ENCODE measurements at places on chromosomes 3 and 15.

DNA sequence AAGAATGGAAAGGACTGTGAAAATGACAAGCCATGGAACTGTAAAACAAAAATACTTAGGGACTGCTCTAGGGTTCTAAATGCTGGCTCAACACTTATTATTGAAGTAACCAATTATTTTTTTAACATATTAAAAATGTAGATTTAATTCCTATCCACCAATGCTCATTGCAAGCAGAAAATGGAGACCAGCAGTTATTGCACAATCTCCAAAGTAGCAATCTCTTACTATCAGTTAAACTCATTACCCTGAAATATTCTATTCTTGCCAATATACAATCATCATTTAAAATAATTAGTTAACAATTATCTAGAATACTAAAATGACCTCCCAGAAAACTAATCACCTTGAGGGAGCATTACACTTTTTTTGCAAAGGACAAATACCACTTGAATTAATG, 499.8 kb downstream of the NAALADL2 start:
- DNase-seq, result no peak

DNA sequence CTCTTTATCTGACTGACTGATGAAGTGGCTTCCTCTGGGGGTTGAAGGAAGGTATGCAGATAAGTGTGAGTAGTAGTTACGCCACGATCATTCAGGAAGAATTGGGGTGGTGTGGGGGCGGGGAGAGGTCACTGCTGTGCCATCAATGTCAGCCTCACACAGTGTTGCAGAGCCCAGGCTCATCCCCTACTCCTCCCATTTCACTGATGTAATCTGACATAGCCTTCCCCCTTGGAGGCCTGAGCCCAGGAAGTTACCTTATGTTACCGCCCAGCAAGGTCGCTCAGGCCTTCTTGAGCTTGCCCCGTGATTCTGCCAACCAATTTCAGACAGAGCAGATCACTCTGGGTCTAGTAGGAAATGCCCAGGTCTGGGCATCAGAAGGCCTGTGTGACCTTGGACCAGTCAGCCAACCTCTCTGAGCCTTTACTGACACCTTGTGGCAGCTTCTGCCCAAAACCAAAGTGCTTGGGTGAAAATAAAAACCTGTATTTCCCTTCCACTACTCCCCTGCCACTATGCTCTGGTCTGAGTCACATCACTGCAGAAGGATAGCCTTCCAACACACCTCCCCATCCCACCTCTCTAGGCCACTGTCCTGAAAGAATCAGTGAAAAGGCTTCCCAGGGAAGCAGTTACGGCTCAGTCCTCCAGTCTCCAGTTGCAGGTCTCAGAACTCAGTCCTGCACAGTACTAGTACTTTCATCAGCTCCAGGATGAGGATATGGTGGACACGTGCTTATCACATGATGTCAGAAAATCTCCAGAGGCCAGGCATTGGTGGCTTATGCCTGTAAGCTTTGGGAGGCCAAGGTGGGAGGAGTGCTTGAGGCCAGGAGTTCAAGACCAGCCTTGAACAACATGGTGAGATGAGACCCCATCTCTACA, 28.1 kb upstream of the INSYN1 start:
- peak; percentile 22 for DNase-seq

DNA sequence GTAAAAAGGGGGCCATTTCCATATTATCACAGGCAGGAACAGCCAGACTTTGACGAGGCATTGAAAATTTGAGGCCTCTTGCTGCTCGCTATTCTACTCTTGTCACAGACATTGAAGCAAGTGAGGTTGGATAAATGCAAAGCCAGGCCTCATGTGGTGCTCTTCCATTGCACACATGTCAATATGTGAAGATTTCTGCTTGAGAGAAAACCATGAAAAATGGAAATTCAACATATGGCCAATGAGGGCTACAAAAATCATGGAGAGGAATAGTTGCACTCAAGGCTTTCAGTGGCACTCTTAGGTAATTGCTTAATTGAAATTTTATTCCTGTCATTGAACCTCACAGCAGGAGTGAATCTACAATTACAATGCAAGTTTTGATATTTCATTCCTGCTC, 185.6 kb upstream of the MBNL1 start:
- DNase-seq, result no peak

GRCh38 chr3:73766599-73767381, 142.0 kb upstream of the PDZRN3 start:
- DNase-seq, result peak; percentile 90

DNA sequence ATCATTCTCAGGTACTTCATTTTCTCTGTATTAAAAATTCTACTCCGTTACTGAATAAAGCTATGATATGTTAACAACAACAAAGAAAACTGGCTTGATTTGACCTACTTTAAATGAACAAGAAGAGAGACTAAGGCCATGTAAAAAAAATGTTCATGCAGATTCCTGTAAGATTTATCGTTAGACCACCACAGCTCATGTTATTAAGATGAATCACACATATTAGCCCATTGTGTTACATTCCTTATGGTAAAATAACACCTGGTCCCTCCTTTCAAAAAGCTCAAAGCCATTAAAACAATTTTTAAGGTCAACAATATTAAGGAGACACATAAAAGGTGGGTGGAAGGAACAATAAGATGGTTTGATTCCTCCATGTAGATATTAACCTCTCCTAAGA, 6.3 kb downstream of the THOC7 start:
- peak; percentile 50 for DNase-seq

DNA sequence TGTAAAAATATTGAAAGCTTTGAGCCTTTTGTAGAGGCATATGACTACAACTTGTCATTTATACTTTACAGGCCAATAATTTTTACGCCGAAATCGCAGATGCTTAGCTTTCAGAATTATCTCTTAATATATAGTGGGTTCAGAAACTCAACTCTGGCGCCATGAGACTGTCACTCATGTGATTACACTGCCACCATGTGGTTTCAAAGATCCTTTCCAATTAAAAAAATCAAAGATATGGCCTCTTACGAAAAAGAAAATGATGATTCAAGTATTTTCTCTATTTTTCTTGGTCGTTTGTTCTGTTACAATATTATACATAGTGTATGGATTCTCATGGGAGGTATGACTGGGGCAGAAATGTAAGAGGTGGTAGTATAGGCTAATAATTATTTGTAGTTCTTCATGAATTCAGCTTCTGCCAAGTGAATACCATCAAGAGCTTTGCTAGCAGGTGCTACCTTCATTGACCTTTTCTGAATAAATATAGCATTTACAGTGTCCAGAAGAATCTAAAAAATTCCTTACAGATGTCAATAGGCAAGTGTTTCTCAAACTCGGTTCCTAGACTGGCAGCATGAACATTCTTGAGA, 751.7 kb upstream of the GOLIM4 start:
- peak; percentile 27 for DNase-seq

DNA sequence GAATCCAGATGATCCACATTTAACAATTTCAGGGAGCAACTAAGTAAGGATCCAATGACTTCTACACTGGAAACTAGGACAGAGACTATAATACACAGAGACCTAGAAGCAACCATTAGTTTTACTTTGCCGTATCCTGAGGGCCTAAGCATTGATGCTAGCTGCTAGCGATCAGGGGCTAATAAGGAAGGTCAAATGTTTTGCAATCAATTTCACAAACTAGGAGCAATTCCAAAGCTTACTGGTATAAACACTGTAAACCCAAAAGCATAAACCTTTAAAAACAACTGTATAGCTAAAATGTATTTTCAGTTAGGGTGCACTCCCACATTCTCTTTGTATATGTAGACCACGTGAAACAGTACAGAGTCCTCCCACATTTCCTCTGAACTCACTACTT, 31.5 kb downstream of the FBN1 start:
- no peak for DNase-seq

DNA sequence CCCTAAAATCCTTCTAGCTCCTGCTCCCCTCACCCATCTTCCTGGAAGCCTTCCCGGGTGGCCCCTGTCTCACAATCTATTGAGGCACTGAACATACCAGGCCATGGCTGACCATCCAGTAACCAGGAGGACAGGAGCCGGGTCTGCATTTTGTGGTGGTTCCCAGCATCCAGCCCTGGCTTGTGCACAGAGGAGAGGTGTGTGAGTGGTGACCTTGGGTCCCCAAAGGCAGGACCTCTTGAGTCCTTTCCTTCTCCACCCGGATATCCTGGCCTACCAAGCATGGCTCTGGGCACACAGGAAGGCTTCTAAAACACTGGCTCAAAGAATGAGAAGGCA, 7.8 kb downstream of the CSK start:
- DNase-seq, result no peak

GRCh38 chr3:185930393-185931107, 7.3 kb downstream of the TRA2B start:
- peak; percentile 31 for DNase-seq

- DNase-seq, result no peak
These were observed 50.0 kb downstream of the PRKAR2A start for GRCh38 chr3:48797626-48798025.

DNA sequence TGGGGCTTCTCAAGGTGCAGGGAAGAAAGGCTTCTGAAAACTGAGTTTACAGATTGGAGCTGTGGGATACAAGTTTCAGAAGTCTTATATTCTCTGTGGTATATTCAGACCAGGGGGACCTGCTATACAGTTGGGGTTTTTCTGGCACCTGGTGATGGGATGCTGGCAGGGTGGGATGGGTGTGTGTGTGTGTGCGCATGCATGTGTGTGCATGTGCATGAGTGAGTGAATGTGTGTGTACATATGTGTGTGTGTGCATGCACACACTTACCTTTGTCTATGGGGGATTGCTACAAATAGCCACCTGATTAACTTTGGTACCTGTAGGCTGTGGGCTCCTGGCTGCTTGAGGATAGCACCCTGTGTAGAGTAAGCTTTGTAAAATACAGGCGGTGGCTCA, 131.4 kb downstream of the PDCD6IP start:
- DNase-seq, result no peak

GRCh38 chr3:1902416-1902815, 196.2 kb upstream of the CNTN4 start:
- no peak for DNase-seq

- no peak for DNase-seq
These were observed 109.3 kb downstream of the OXNAD1 start for GRCh38 chr3:16374047-16374934.

- DNase-seq, result no peak
These were observed 67.2 kb downstream of the ST6GAL1 start for GRCh38 chr3:186997473-186997939.

DNA sequence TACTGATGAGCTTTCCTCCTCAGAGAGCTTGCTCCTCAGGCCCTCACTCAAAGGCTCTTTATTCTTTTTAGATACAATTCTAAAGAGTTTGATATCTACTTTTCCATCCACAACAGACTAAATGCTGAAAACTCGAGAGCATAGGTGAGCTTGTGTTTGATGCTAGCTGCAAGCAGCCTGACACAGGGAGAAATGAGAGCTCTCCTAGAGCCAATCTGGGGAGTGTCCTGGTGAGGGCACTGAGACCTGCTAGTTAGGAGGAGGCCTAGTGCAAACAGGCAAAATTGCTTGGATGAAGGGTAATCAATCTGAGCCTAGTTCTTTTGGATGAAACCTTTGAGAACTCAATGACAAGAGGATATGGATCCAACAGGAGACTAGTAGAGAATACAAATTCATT, 300.8 kb downstream of the ZBTB20 start:
- no peak for DNase-seq

GRCh38 chr3:33146791-33147445, 33.1 kb downstream of the CRTAP start:
- peak; percentile 56 for DNase-seq

DNA sequence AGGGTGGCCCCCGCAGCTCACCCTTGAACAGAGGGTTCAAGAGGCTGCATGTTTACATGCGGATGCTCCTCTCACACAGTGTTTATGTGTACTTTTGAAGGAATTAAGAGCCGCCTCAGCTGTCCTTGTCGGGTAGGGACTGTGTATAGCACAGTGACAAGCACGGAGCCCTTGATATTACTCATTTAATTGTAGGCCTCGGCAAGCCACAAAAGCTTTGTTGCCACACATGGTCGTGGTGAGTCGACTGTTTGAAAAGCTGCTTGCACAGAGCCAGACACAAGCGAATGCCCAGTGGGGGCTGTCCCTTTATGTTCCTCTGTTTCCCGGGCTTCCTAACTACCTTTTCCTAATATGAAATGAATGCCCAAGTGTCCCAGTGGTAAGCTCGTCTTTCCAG, 4.5 kb downstream of the ESYT3 start:
- peak; percentile 31 for DNase-seq

DNA sequence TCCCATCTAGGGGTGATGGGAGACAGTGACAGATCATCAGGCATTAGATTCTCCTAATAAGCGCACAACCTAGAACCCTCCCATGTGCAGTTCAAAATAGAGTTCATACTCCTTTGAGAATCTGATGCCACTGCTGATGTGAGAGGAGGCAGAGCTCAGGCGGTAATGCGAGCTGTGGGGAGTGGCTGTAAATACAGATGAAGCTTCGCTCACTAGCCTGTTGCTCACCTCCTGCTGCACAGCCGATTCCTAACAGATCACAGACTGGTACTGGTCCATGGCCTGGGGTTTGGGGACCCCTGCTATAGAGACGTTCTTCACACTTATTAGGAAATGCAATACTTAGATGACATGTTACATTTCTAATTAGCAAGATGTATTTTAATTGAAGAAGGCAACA, 154.4 kb downstream of the CBLB start:
- no peak for DNase-seq

- DNase-seq, result no peak
These were observed 1.3 kb downstream of the HIGD1A start for GRCh38 chr3:42802876-42803413.

GRCh38 chr3:117168896-117169295, 459.3 kb downstream of the TUSC7 start:
- no peak for DNase-seq

DNA sequence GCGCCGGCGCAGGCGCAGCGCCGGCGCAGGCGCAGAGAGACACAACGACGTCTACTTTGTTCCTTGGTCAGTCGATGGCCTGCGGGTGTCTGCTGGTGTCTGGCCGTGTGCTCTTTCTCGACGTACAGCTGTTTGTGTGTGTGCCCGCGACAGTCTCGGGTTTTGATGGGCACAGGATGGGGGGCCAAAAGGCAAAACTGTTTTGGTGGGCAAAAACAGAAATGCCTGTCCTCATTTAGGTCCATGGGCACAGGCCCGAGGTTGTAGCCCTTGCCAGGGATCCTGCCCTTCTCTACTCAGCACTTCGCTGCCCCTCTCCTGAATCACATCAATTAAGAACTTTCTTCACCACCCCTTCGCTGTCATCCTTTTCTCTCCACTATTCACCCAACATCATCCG, 184.8 kb upstream of the CHL1 start:
- no peak for DNase-seq

DNA sequence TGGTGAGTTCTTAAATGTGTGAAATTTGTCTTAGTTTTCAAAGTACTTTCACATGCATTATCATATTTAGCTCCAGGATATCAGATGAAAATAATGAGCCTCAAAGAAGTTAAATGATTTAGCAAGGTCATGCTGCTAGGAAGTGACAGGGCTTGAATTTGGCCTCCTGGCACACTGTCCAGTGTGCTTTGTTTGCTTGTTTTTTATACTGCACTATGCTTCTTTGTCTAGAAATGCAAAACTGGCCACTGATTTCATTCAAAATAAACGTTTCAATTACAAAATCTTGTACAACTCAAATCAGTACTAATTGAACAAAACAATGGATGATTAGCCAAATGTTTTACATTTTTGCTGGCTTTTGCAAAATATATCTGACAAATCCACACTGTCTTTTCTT, 583.3 kb upstream of the CBLB start:
- DNase-seq, result no peak

Data from fibroblast of skin of right biceps (primary cell).